Stimulated activated CD4-positive, alpha-beta T cell treated with anti-CD3 and anti-CD28 coated beads, Interleukin-12 subunit alpha, Interleukin-12 subunit beta, amount 100 ng/mL, for 48 hours (primary cell): ENCODE measurements at places on chromosomes 2 and 18.

DNA sequence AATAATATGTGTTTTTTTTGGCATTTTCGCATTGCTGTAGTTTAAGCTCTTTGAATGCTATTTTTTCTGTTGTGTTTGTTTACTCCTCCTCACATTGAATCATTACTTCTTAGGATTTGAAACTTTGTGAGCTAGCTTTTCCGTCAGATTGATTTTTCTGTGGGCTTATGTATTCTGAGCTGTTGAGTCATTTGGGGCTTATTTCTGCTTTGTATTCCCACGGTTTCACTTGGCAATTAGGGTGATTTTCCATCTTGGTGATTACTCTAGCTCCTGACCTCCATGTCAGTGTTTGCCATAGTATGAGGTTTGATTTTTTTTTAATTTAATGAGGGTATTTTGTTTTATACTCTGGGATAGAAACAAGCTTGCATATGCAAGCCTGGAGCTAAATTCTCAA is 200.0 kb downstream of the CCDC102B start:
- no peak for DNase-seq

- DNase-seq, result no peak
Measured at GRCh38 chr18:30163573-30163972, 879.0 kb downstream of the DSC3 start.

- DNase-seq, result no peak
Measured at GRCh38 chr2:29394981-29395350, 279.8 kb downstream of the CLIP4 start.

- no peak for DNase-seq
Measured at GRCh38 chr2:126542247-126542646, 113.7 kb upstream of the GYPC start.
